ENCODE measurements at places on chromosomes 5 and 9.

GRCh38 chr9:121281614-121282276 lies 13.8 kb downstream of the GSN start:
- no peak for DNase-seq

- DNase-seq, result no peak
Measured at GRCh38 chr9:2560180-2560579, 61.4 kb upstream of the VLDLR start.

GRCh38 chr9:94864862-94865509 lies 138.5 kb downstream of the AOPEP start:
- no peak for DNase-seq

- DNase-seq, result peak; percentile 21
Measured at GRCh38 chr9:3398232-3398648, 127.6 kb downstream of the RFX3 start.

GRCh38 chr9:114785866-114786650 lies 19.8 kb downstream of the TNFSF15 start:
- no peak for DNase-seq

DNA sequence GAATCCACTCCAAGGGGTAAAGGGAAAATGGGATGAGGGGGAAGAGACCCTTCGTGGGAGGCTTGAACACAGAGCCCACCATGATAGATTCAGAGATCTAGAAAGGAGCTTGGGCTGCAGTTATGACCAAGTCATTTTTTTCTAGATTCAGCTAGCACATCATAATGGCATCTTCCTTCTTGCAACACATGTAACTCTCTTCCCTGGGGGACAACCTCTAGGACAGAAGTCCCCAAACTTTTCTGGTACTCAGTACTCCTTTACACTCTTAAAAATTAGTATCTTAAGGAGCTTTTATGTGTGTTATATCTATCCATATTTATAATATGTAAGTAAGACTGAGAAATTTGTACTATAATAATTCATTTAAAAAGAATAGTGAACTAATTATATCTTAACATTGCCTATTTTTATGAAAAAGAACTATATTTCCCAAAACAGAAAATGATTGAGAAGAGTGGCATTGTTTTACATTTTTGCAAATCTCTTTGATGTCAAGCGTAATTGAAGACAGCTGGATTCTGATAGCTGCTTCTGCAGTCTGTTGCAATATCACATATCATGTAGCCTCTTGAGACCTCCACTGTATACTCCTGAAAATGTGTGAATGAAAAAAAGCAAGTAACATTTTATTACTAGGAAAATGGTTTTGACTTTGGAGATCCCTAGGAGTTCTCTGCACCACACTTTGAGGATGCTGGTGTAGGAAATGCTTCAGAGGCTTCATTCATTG lies 875 bp downstream of the ACO1 start:
- DNase-seq, result no peak

GRCh38 chr5:138339091-138339456 lies 1.0 kb downstream of the FAM53C start:
- DNase-seq, result no peak

All from CD4-positive, alpha-beta T cell treated with Interferon alpha-2 for 1 hour (primary cell).